ENCODE measurements at places on chromosomes 5 and 9.

- DNase-seq: no peak
Observed at GRCh38 chr5:53820802-53821171, 260.3 kb downstream of the NDUFS4 start.

GRCh38 chr9:100739208-100739607 is 161.3 kb downstream of the CAVIN4 start:
- DNase-seq: no peak

DNA sequence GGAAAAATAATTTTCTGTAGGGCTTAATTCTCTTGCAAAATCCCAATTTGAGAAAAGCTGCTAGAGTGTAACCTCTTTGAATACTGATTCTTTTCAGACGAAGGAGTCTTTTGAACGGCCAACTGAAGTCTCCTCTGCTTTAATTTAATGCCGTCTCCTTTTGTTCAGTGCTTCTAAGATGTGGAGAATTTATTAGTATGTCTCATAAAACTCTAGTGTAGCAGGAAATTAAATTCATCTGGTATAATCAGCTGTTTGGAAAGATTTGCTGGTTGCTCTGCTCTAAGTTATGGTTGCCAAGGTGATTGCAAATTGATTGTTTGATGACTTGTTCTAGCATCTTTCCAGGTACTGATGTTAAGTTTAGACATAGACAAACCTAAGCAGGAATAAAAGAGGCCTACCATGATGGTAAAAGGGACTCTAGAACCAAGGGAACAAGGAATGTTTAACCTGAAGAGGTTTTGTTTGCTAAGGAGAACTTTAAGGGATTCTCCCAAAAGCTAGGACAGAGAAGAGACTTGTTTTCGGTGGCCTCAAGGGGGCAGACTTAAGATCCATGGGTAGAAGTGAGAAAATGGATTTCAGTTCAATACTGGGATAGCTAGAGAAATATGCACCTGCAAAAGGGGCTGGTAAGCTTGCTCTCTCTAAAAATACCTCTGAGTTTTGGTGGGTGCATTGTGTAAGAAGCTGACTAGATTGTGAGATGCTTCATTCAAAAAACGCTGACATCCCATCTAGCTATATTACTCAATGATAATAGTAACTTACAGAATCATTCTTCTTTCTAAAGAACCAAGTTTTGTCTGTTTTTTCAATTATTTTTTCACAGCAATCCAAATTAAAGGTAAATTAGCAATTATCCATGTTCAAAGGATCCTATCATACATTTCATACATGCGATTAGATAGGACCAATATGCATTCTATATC is 5.7 kb upstream of the ADRB2 start:
- no peak for DNase-seq

DNA sequence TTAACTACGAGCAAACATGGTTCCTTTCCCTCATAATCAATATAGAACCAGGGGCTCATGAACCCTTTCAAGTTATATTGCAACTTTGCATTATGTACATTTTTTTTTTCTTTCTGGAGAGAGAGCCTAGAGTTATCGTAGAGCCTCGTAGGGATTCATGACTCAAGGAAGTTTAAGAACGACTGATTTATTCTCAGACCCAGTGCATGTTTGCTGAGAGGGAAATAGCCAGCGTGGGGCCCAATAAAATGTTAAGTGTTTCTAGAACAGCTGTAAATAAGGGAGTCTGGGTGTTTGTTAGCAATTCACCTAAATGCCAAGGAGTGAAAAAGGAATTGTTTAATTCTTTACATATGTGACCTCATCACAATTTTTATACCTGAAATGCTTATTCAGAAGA is 119.0 kb upstream of the KLF9 start:
- DNase-seq: no peak

DNA sequence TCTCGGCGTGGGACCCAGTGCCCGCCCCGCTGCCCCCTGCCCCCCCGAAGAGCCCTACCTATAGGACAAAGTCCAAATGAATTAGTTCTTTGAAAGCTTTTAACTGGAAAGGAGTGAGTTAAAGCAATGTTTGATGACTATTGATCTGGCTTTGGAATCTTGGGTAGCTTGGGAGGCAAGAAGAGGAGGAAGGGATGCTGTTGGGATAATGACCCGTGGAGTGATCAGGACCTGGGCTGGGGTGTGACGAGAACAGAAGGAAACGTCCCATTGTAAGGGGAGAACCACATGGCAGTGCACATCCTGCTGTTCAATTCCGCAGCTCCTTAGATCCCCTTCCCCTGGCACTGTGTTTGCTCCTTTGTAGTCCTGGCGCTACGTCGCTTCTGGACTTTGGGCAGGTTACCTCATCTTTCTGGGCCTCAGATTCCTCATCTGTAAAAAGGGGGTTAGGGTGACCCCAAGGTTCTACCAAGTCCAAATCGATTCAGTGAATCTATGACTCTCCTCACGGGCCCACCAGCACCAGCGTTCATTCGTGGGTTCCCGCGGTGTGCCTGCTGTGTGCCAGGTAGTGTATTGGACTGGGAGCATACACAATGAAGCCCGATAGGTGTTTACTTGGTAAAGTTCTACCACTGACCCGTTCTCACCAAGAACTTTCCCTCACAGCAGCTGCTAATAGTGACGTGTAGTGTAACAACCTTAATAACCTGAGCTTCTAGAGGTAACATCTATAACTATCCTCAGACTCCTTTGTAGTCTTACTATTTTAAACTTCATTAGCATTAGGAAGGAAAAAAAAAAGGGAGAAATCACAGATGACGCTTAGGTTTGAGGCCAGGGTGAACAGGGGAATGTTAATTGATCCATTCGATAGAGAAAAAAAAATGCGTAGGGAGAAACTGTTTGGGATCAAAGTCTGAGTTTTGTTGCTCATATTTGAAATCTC is 1.1 kb upstream of the NADK2 start:
- no peak for DNase-seq

DNA sequence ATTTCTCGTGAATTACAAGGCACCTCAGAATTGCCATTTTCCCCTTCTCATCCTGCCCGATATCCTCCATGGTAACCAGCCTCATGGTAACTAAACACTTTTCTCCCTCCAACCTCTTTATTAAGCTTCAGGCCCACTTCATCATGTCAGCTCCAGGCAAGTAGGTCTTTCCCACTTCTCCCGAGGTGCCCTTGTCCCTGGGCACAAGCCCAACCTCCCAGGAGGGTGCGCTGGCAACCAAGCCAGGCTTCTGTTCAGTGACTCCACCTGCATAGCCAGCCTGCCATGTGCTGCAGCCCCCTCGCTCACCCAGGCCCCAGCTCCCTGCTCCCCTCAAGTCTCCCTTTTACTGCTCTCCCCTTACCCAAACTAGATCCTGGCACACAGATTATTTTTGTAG is 47.4 kb upstream of the AFAP1L1 start:
- DNase-seq: no peak

DNA sequence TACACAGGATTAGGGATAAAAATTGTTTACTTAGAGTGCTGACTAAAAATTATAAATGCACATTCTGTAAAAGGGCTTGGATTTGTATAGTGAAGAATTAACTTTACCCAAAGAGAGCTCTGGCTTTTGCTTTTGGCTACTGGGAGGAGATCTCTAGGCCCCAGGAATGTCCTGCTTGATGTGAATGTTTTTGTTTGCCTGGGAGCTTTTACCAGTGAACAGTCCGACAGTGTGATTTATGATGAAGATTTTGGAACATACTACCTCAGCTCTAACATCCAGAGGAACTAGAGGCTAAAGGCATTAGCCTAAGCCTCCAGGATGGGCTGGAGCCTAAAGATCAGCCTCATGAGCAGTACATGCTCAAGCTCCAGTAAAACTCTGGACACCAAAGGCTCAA is 103.7 kb upstream of the RFX3 start:
- DNase-seq: no peak

DNA sequence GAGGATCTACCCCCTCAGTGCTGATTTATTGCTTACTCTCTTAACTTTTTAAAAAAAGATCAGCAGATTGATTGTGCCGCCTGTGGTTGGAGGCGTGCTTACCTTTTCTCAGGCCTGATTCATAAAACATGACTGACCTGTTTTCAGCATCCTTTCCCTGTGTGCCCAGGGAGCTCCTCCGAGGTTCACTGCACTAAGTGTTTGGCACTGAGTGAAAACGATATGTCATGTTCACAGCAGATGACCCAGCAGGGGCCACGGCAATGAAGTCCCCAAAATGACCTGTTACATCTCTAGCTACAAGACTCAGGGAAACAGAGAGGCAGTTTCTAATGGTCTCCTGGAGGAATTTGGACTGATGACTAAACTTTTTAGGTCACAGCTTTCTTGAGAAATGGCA is 69.9 kb downstream of the INSYN2B start:
- DNase-seq: no peak
